Naive B cell (primary cell): ENCODE measurements at places on chromosomes 1 and 21.
A peak's percentile ranks its signal among the peaks of the same experiment; 100 is the strongest.

GRCh38 chr1:42691157-42691498 lies 8.9 kb downstream of the YBX1 start:
- DNase-seq: no peak

DNA sequence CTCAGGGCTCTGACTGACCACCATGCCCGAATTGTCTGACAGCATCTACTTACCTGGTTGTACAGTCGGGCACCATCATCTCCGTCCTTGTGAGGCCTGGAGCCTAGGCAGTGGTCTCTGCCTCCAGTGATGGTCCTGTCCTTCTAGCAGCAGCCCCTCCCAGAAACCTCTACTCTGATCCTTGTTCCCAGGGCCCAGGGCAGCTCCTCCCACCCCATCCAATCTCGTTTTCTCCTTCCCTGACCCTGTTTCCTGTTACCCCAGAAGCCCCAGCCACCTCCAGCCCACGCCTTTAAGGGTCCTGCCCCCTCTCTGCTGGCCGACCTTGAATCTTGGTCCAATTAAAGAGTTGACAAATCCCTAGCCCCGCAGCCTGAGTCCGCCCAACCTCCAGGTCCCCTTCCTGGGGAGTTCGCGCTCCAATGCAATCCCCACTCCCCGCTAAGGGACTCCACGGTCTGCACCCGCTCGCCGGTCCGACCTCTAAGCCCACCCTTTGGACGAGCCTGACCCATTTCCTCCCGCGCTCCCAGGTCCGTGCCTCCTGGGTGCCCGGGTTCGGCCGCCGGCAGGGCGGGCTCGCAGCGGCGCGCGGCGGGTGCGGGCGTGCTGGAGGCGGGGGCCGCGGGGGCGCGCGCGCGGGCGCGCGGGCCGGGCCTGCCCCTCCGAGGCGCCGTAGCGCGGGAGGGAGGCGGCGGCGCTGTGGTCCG lies at the start of gene B4GALT2:
Gene B4GALT2 (plus strand): TSS at position 660 of the 710 bp plus-strand sequence. CDS start 1,951 bp downstream, outside the sequence.
- peak; percentile 25 for DNase-seq

- no peak for DNase-seq
Observed at GRCh38 chr1:218401998-218402785, 57.1 kb downstream of the TGFB2 start.

DNA sequence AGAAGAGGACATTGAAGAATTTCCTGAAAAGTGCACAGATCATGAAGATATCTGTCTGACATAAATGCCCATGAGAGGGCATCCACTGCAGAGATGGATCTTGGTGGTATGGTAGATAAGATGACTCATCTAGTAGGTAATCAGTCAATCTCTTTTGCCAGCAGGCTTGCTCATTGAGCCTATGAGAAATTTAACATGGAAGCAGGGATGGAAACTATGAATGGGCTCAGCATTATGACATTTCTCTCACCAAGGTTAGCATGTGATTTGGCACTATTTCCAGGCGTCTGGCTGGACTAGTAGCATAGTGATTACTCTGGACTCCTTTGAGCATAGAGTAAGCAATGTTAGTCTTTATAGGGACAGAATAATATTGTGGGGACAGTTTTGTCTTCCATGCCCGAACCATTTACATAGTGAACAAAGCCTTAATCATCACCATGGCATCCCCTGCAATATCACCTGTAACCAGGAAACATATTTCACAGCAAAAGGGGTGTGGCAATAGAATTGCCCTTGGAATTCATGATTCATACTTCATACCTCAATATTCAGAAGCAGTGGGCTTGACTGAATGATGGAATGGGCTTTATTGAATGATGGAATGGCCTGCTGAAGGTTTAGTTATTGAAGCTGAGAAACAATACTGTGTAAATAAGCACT lies 7.3 kb downstream of the OR2C3 start:
- no peak for DNase-seq

DNA sequence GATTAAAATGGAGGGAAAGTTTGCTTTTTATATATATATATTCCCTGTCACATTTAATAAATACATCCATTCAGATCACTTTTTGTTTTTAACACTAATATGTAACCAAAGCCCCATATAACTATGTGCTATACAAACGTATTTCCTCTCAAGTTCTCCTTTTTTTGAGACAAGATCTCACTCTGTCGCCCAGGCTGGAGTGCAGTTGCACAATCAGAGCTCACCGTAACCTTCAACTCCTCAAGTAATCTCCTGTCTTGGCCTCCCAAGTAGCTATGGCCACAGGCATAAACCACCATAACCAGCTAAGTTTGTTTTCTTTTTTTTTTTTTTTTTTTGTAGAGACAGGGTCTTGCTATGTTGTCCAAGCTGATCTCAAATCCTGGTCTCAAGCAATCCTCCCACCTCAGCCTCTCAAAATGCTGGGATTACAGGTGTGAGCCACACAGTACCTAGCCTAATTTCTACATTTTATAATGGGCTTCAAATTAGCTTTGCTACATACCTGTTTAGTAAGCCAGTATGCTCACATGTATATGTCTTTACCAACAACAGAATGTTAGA lies 120.0 kb downstream of the TGFBR3 start:
- no peak for DNase-seq

DNA sequence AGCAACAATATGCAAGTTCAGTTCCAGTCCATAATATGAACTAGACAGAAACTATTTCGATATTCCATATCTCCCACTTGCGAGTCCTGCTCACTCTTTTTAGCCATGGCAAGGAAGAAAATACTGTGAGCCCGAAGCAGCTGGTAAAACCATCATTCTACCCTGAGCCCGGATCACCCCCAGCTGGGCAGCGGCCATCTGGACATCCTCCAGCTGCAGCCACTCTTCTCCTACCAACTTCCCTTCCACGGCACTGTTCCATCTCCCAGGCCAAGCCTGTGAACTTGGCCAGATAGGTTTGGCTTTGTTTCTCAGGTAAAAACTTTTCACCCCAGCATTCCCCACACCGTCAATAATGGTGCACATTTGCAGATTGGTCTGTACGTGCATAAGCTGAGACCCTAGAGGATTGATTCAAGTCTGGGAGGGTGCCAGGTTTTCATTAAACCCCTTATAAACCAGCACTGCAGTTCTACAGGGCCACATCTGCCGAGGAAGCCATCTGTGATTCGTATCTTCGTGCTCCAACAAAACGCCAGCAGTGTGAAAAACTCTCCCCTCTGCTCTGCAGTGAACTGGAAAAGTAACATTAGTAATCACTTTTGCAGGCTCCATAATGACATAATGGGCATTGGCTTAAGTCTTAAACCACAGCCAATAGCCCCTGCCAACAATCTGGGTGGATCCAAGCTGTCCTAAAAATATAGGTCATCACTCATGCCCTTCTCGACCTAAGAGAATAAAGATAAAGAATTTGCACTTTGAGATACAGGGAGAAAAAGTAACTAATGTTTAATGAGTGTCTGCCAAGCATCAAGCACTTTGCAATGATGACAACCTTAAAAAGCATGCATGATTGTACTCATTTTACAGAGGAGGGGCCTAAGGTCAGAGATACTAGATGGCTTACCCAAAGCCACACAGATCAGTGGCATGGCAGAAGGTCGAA lies 205.1 kb downstream of the PLPP3 start:
- no peak for DNase-seq

DNA sequence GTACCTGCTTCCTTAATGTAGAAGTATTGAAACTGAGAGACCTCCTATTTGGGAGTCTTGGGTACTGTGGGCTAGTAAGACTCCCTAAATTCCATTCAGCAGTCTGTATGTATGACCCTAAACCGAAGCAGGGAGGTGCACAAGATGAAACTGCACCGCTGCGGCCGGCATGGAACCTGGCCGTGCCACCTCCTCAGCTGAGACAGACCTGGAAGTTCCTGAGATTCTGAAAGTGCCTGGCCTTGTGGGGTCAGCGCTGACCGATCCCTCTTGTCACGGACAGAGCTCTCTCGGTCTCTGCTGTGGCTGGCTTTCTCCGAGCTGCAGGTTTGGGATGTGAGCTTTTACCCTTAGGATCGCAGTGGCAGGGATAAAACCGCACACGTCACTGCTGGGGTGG lies 27.0 kb downstream of the PCNT start:
- no peak for DNase-seq

- no peak for DNase-seq
Observed at GRCh38 chr1:102751111-102751510, 357.2 kb downstream of the COL11A1 start.

- DNase-seq: no peak
Observed at GRCh38 chr21:45377325-45377709, 27.6 kb upstream of the COL18A1 start.

DNA sequence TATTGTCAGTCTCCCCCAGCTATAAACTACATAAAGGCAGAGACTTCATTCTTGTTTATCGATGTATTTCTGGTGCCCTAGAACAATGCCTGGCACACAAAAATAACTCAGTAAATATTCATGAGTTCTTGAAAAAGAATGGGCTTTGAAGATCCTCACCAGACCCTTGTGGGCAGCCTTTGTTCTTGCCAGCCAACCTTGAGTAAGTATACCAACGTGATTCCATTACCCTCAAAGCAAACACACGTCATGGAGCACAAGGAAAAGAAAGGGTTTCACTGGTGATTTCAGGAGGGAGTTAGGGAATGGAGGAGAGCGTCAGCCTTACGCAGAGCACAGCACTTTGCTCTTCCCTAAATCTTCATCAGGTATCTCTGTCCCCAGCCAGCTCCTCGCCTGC lies 29.4 kb downstream of the NMNAT2 start:
- DNase-seq: no peak

GRCh38 chr1:77060000-77060399 lies 159.2 kb downstream of the PIGK start:
- no peak for DNase-seq

- DNase-seq: peak; percentile 48
Observed at GRCh38 chr1:157505481-157506272, 46.6 kb downstream of the FCRL5 start.

- DNase-seq: no peak
Observed at GRCh38 chr1:8746554-8746953, 70.9 kb downstream of the RERE start.

- peak; percentile 0 for DNase-seq
Observed at GRCh38 chr1:71755441-71755840, 526.9 kb downstream of the NEGR1 start.

DNA sequence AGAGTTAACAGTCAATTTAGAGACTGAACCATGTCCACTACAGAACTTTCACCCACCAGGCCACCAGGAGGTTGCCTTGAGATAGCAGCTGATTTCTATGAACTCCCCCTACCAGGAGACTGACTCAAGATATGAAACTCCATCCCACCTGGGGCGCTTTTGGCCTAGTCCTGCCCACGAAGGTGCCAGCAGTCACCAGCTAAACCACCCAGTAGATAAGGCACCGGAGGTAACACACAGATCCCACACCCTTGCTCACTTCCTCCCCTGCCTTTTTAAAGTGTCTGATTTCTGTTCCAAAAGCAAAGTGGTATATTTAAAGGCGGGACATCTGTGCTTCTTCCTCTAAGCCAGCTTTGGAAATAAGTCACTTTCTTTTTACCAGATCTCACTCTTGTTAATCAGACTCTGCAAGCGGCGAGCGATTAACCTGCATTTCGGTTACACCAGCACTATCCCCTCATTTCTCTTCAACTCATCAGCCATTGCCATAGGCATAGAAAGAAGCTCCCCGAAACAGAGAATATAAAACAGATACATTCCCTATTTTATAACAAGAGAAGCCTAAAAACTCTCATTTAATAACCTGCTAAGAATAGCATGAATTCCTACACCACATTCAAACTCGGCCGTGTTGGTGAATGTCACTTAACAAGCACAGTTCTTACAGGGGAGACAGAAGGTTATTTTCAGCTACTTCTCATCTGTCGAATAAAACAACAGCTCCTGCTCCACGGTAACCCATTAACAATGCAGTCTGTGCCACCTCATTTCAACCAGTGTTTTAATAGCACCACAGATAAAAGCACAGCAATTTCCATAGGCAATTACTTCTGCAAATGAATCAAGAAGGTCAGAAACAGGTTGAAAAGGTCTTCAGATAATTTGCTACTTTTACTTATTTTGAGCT lies 318.1 kb downstream of the KCNH1 start:
- no peak for DNase-seq

DNA sequence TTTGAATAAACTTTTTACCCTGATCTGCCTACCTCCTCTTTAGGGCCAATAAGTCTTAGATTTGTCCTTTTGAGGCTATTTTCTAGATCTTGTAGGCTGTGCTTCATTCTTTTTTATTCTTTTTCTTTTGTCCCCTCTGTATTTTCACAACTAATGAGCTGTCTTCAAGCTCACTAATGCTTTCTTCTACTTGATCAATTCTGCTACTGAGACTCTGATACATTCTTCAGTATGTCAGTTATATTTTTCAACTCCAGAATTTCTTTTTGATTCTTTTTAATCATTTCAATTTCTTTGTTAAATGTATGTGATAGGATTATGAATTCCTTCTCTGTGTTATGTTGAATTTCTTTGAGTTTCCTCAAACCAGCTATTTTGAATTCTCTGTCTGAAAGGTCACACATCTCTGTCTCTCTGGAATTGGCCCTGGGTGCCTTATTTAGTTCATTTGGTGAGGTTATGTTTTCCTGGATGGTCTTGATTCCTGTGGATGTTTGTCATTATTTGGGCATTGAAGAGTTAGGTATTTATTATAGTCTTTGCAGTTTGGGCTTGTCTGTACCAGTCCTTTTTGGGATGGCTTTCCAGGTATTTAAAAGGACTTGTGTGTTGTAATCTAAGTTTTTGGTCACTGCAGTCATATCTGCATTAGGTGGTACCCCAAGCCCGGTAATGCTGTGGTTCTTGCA lies 11.2 kb upstream of the ATG4C start:
- DNase-seq: no peak
